ENCODE measurements at places on chromosomes 2 and 18.

DNA sequence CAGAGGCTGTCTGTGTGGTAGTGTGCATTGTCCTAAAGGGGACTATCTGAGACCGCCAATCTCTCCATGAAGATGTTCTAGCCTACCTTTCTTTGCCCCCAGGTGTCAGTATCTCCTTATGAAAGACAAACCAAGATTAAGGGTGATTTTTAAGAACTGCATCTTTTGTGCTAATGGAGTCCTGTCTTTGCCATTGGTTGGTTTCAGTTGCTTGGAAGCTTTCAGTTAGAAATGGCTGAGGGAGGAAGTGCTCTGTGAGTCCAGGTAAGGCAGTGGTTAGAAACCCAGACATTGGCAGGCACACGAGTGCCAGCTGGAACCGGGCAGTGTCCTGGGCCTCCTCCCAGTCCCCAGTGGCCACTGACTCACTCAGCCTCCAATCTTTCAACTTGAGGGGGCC, 111.3 kb downstream of the DOCK10 start:
- DNase-seq = no peak

GRCh38 chr2:101512993-101513392, 38.1 kb upstream of the RFX8 start:
- no peak for DNase-seq

- no peak for DNase-seq
Measured at GRCh38 chr2:12490641-12491040, 226.1 kb upstream of the TRIB2 start.

GRCh38 chr2:19078709-19079108, 279.7 kb downstream of the OSR1 start:
- no peak for DNase-seq

DNA sequence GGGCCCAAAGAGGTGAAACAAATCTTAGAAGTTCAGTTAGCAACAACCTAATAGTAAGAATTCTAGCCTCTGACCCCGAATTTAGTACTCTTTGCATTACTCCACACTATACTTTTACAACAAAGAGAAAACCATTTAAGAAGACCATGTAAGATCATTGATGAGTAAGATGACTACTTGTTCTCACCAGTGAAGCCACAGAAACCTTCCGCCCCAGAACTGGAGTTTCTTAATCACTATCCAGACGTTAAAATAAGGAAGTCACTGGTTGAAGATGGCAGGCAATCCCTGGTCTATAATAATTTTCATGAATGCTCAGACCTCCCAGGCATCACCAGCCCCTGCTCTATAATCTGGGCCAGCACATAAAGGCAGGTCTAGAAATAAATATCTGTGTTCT, 95.0 kb downstream of the TMEM163 start:
- no peak for DNase-seq

DNA sequence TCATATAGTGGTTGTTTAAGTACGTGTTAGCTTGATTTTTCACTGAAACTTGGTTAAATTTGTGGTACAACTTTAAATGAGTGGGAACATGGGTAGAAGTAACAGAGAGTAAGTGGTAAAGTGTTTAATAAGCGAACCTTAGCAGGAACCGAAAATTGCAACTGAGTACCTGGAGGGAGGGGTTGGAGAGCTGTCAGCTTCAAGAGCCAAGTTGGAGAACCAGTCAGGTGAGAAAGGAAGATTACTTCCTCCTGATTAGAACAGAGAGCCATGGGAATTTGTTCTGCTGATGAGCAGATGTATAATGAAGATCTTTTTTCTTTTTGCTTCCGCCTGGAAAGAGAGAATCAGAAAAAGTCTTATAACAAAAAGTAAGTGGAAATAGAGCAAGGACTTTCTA, 158.4 kb upstream of the CDH7 start:
- no peak for DNase-seq

- DNase-seq = no peak
Measured at GRCh38 chr2:96330407-96330806, 5.2 kb upstream of the NCAPH start.

- DNase-seq = no peak
Measured at GRCh38 chr2:75315436-75315835, 116.1 kb upstream of the TACR1 start.

DNA sequence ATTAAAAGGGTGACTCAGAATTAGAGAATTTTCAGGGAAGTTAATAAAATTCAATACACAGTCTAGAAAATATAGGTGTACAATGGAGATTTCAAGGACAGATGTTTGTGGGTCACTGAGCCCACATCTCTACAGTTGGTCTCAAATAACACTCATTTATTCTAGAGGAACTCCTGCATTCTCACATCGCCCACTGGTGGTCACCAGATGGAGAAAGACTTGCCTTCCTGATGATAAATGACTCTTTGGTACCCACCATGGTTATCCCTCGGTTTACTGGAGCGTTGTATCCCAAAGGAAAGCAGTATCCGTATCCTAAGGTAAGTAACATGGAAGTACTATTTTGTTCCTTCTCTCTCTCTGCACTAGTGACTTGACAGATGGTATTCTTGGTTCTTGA, 1297.1 kb downstream of the DPP10 start:
- DNase-seq = no peak

DNA sequence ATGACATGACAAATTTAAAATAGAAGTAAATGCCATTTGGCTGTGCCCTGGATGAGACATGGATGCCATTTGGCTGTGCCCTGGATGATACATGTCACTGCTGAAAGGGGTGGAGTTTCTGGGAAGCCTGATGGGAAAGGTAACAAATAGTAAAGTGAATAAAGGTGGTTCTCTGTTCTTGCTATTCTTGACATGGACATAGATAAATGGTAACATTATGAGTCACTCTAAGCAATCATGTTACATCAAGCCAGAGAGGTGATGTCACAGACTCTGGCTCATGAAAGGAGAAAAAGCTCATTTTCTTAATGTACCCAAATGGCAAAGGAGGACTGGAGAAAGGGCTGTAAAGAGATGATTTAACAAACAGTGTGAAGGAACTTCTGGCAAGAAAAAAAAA, 86.4 kb downstream of the EML6 start:
- DNase-seq = no peak

DNA sequence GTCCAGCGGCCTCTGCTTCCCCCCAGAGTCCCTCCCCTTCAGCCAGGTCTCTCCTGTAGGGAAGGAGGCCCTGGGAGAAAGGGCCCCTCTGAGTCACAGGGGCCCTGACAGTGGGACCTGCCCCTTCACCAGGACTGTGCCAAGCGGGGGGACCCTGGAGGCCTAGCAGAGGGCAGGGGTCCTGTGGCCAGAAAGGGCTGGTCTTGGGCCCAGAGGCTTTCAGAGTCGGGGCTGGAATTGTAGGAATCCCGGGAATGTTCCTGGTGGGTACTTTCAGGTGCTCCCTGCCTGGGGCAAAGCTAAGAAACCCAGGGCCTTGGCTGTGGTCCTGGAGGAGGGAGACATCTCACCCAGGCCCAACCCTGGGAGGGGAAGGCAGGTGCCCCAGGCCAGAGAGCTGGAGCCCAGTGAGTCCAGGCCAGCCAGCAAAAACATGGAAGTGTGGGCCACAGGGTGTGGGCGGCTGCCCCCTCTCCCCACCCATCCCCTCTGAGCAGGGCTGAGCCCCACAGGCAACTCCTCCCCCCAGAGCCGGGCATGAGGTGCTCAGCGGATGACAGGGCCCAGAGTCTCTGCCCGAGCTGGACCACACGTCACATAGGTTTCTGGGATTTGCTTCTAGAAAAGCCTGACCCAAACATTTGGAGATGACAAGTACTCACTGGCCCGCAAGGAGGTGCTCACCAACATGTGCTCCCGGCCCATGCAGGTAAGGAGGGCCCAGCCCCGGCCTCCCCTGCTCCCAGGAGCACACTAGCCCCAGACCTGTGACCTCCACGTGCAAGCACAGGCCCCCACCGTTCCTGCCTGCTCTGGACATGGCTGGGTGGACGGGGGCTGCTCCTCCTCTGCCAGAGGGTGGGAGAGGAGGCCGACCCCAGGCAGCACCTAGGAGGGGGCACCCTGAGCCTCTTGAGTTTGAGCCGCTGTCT, 48.2 kb upstream of the ALPP start:
- no peak for DNase-seq

GRCh38 chr2:181224866-181225265, 232.3 kb upstream of the ITGA4 start:
- no peak for DNase-seq

- DNase-seq = no peak
Measured at GRCh38 chr2:199983534-199983933, 28.2 kb downstream of the MAIP1 start.

DNA sequence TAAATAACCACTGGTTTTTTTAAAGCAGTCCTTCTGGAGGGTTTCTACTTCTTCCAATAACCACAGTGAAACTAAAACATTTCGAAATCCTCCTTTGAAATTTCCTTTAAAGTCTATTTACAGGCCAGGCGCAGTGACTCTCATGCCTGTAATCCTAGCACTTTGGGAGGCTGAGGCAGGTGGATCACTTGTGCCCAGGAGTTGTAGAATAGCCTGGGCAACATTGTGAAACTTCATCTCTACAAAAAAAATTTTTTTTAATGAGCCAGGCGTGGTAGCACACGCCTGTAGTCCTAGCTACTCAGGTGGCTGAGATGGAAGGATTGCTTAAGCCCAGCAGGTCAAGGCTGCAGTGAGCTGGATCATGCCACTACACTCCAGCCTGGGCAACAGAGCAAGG, 15.2 kb downstream of the KIDINS220 start:
- no peak for DNase-seq

DNA sequence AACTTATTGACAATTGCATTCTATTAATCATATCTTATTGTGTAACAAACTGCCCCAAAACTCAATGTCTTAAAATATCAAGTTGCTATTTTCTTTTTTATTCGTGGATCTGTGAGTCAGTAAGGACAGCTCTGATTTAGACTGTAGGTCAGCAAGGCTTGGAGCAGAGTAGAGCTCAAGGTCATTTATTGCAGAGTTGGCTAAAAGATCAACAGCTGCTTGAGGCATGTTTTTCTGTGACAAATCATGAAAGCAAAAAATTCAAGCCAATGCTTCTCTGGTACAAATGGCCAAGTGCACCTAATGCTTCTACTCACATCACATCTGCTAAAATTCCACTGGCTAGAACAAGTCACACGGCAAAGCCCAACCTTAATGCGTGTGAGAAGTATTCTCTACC, 497.7 kb upstream of the LRATD1 start:
- DNase-seq = no peak

DNA sequence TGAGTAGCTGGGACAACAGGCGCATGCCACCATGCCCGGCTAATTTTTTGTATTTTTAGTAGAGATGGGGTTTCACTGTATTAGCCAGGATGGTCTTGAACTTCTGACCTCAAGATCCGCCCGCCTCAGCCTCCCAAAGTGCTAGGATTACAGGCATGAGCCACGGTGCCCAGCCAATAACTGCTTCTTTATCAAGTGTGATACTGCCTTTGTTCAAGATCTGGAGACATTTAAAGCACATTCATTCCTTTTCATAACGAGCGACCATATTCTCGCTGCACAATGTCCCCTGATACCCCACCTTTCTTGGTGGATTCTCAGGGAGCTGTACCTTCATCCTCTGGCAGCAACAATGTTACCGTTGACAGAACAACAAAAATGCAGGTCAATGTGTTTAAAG, 75.4 kb downstream of the PIEZO2 start:
- DNase-seq = no peak

DNA sequence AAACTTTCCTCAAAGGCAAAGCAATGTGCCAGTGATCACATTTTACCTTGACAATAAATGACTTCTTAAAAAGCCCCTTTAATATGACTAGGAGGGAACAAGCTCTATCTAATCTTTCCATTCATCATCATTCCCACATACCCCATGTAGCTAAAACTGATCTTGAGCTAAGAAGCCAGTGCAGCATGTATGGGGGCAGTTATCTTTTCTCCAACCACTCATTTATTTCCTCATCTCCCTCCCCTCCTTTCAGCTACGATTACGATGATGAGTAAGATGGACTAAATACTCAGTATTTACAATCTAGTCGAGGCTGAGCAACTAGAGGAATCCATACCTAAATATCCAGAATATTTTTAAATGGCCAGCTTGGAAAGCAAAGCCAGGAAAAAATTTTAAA, 35.5 kb downstream of the PNO1 start:
- DNase-seq = no peak

GRCh38 chr18:8987241-8987640, 115.3 kb upstream of the NDUFV2 start:
- DNase-seq = no peak

DNA sequence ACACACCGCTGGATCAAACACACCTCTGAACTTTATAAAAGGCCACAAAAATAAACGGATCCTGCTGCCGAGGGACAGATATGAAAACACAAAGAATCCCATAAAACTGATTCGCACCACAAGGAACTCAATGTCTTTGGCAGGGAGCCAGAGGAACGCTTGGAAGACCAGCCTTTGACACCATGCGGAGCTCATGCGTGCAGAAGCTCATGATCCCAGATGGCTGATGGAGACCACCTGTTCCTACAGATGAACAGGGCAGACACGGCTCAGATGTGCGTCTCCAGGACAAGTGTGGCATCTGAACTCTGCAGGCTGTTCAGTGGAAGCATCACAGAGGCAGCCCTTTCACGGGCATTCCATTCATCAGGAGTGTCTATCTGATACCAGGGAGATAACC, 24.9 kb downstream of the COPS9 start:
- no peak for DNase-seq

- DNase-seq = no peak
Measured at GRCh38 chr18:54205959-54206358, 18.5 kb downstream of the MBD2 start.

DNA sequence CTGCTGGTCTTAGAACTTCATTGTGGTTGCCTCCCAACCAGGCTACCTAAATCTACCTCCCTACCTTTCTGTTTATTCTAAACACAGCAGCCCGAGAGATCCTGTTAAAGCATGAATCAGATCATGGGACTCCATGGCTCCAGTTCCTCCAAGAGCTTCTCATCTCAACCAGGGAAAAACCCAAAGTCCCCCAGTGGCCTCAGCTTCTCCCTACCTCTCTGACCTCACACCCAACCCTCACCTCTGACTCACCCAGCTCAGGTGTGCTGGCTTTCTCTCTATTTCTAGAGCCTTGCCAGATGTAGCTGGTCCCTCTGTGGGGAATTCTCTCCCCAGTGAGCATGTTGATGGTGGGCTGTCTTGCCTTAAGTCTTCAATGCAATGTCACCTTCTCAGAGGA, 93.8 kb upstream of the COPS8 start:
- DNase-seq = no peak

- no peak for DNase-seq
Measured at GRCh38 chr2:202158796-202159195, 79.6 kb downstream of the SUMO1 start.

DNA sequence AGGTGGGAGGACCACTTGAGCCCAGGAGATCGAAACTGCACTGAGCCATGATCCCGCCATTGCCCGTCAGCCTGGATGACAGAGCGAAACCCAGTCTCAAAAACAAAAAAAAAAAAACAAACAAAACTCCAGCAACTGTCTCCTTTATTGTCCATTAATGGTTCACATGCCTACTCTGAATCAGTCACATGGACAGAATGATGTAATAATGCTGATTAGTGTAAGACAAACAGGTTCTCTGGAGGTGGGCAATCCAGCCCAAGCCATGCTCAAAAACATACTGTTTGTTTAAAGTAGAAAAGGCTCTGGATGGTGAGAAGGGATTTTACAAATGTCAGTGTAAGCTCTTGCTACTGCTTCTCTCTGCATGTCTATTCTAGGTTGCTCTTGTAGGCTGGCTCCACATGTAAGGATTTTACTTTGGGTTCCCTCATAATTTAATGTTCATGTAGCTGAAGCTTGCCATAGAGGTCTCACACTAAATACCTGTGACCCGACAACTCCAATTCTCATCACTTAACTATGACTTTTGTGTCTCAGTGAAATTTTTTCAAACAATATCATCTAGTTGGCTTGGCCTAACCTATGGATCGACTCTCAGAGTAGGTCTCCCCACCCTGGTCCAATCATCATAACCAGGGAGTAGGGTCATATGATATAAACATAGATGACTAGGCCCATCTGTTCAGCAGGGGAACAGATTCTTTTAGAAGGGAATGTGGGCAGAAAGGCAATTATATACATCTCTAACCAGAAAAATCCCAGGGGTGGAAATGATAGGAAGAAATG, 83.9 kb upstream of the SLC39A10 start:
- no peak for DNase-seq

All from cortex of kidney (tissue), 1 donor.